ENCODE measurements at places on chromosomes 13 and 19.

DNA sequence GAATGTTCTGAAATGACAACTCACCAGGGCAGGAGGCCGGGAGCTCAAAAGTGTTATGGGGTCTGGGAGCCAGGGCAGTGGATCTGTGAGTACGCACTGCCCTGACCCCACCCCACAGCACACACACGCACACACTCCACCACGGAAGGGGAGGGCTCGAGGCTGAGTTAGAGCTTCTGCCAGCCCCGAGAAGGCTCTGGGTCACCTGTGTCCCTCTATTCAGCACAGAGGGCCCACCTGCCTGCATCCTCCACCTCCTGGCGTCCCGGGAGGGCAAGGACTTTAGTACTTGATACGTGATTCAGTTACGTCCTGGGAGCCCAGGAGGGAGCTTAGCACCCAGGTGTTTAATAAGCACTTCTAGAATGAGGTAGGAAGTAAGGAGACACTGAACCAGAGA lies 190.0 kb upstream of the GPR12 start:
- DNase-seq: no peak

GRCh38 chr13:26225896-26226617 lies 3.9 kb upstream of the RNF6 start:
- DNase-seq: no peak

GRCh38 chr19:41456342-41456918 lies 13.5 kb downstream of the ERICH4 start:
- DNase-seq: no peak

DNA sequence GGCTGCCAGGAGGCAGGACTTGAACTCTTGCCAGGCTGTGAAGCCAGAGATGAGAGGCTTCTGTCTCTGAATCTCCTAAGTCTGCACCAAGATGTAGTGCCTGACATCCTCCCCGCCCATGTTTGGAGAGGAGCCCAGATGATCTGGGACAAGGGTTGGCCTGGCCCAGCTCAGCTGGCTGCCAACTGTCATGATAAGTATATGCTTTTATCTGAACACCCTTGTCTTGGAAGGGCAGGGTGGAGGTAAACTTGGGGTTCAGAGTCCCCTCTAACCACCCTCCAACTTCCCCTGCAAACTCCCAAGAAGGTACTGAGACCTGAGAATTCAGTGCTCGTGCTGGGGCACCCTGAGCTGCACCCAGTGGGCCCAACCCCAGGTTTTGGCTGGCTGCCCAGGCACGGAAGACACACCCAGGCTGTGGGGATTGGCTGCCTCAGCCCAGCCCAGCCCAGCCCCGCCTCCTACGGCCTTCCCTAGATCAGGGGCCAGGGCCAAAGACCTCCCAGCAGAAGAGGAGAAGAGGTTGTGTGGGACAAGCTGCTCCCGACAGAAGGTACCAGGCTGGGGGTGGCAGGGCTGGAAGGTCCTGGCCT lies at the start of gene CYP4F12:
Gene CYP4F12 (plus strand): TSS at position 508 of the 596 bp plus-strand sequence. CDS start 443 bp downstream, outside the sequence.
- DNase-seq: no peak

DNA sequence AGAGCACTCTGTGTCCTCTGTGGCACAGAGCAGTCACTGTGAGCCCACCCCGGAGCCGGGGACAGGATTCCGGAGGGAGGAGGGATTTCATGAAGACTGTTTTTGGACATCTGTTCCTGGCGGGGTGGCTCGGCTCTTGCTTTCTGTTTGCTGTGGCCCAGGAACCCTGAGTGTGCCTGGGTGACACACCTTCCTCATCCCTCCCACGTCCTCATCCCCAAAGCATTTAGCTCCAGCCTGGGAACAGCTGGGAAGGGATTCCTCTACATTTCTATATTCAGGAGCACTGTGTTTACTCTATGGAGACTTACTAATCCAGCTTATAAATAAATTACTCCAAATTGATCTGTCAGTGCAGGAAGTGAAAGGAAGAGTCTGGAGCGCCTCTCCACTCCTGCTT lies 97.8 kb upstream of the UBL3 start:
- no peak for DNase-seq

GRCh38 chr19:52689843-52690368 lies 44.9 kb downstream of the ZNF611 start:
- peak; percentile 40 for DNase-seq

GRCh38 chr13:92739306-92739818 lies 487.2 kb upstream of the GPC6 start:
- no peak for DNase-seq

DNA sequence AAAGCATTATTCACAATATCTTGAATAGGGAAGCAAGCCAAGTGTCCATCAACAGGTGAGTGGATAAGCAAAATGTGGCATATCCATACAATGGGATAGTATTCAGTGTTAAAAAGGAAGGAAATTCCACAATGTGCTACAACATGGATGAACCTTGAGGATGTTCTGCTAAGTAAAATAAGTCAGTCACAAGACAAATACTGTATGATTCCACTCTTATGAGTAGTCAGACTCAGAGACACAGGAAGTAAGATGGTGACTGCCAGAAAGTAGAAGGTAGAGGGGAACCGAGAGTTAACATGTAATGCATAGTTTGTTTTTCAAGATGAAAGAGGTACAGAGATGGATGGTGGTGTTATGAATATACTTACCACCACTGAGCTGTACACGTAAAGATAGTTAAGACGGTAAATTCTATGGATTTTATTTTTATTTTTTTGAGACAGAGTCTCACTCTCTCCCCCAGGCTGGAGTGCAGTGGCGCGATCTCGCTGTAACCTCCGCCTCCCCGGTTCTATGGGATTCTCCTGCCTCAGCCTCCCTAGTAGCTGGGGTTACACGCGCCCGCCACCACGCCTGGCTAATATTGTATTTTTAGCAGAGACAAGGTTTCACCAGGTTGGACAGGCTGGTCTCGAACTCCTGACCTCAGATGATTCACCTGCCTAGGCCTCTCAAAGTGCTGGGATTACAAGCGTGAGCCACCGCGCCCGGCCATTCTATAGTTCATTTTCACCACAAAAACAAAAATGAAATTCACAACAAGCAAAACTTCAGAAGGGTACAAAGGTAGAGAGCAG lies 1.0 kb upstream of the CHAMP1 start:
- DNase-seq: no peak

GRCh38 chr19:13905634-13906520 lies at the start of the genes BRME1 and CC2D1A:
Gene BRME1 (minus strand): TSS chr19:13906117. CDS start chr19:13904892, 1,225 bp downstream.
Gene CC2D1A (plus strand): TSS chr19:13906201. CDS start chr19:13906442, 241 bp downstream.
- DNase-seq: peak; percentile 69

DNA sequence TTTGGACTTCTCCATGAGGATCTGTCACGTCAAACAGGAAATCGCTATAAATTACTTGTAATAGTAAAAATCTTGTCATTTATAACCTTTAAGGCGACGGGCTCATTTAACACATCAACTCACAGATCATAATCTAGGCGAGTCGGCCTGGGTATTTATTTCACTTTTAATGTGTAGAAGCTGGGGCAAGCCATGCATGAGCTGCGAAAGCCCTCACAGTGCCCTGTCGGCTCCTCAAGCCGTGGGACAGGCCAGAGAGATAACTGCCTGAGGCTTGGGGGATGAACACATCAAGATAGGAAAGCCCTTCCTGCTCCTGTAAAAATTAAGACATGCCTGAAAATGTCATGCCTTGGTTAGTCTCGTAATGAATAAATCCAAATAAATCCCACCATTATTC lies 30.8 kb downstream of the SOX1 start:
- DNase-seq: no peak

GRCh38 chr13:99970651-99971575 lies 654 bp downstream of the ZIC5 start:
- DNase-seq: no peak

GRCh38 chr19:16599655-16600346 lies 27.6 kb upstream of the SLC35E1 start:
- no peak for DNase-seq

Data from substantia nigra (tissue), 51 donors.